ENCODE measurements at places on chromosomes 7 and 10.

DNA sequence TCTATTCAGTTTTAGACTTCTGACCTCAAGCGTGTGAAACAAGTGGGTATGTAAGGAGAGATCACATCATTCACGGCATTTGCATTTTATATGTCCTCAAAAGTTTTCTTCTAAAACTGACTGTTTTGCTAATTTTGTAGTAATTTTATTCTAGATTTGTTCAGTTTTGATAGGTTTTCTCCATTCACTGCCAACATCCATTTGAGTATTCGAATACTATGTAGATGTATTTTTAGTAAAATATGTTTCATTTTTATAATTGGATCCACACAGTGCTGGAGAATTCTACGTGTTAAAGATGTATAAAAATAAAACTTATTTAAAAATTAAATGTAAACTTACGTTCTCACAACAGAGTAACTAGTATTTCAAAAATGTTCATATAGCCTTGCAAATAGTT, 503.0 kb downstream of the CNTNAP2 start:
- DNase-seq: no peak

DNA sequence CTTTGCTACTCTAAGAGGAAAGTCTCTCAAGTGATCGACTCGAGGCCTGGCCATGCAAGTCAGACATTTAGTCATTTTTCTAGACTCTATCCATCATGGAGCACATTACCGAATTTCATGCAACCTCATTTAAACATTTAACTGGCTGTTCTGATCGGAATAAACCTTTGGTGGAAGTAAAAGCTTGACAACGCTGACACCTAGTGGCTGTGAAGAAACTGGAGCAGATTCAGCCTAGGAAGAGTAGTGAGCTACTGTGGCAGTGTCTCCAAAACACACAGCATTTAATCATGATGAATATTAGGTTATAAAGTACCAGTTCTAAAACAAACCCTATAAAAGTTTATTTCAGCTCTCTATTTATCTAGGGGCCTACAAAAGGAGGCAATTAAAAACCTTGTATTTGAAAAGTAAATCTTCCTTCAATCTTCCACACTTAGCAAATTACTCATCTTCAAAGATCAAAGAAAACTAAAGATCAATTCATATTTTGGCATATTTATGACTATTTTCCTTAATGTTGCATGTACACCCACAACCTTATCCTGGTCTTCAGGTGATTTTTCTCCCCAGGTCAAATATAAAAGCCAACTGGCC, 175.0 kb downstream of the CTNNA3 start:
- DNase-seq: no peak

- DNase-seq: no peak
These were observed 173.3 kb downstream of the ELFN1 start for GRCh38 chr7:1843271-1843861.

DNA sequence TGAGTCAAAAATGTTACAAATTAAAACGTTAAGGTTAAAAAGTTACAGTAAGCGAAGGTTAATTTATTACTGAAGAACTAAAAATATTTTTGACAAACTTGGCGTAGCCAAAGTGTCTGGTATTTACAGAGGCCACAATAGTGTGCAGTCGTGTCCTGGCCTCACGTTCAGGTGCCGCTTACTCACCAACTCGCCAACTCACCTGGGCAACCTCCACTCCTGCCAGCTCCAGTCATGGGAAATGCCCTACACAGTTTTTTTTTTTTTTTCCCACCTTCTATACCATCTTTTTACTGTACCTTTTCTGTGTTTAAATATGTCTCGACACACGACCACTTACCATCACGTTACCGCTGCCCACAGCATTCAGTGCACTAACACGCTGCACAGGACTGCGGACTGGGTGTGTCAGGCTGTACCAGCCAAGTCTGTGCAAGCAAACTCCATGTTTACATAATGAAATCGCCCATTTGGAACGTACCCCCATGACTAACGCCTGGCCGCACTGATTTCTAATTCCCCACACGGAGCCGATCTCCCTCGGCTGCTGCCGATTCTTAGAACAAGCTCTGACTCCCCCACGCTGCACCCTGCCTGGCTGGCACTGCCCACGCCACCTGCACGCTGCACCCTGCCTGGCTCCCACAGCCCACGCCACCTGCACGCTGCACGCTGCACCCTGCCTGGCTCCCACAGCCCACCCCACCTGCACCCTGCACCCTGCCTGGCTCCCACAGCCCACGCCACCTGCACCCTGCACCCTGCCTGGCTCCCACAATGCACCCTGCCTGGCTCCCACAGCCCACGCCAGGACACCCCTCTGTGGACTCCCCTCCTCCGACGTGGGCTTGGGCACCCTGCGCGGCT, 203.1 kb downstream of the ZMYND11 start:
- no peak for DNase-seq

GRCh38 chr10:2222631-2223030, 485.3 kb upstream of the ADARB2 start:
- DNase-seq: no peak

DNA sequence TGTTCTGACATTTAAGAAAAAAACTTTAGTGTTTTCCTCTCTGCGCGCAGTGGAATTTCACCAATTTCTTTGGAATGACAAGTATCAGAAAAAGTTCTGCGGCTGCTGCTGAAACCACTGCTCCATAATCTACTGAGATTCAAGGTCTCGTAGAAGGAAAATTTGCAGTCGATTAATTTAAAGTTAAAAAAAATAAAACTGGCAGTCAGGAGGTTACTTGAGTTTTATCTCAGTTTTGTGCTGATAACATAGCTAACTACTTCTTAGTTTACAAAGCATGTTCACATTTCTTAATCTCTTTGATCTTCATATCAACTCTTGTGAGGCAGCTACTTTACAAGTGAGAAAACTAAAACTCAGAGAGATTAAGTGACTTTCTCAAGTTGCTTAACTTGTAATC, 18.2 kb upstream of the CALD1 start:
- DNase-seq: no peak

DNA sequence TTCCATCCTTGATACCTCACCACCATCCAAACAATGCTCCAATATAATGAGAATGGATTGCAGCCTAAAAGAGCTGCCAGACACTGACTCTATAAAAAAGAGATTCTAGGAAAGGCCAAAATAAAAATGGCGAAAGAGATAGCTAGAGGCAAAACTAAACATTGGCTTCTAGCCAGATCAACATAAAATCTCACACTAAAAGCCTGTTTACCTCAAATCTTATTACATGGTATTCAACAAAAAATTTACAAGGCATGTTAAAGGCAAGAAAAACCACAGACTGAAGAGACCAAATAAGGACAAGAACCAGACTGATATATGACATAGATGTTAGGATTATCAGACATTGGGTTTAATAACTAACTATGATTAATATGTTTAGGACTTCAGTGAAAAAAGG, 1127.0 kb downstream of the DNAJB9 start:
- DNase-seq: no peak

DNA sequence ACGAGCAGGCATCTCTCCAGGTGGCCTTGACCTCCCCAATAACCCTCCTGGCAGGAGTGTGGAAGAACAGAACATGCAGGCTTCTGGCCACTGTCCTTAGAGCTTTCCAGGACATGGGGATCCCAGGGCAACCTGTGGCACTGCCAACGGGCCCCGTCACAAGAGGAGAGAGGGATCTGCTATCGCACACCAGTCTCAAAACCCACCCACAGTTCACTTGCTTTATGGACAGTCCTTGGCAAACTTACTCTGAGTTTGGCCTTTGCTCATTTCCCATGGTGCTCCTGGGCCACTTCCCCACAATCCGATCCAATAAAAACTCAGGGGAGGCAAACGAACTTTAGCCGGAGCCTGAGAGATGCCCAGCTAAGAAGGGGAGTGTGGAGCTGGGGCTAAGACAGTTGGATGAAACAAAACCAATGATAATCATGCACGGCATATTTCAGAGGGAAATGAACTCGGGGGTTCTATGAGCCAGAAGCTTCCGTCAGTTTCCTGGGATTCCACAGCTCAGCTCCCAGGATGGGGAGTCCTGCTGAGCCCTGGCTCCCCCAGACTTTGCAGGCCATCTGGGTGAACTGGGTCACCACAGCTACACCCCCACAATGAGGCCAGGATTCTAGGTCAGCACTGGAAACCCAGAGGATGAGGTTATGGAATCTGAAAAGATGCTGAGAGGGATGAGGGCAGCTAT, 158.4 kb downstream of the NEURL1 start:
- DNase-seq: no peak

DNA sequence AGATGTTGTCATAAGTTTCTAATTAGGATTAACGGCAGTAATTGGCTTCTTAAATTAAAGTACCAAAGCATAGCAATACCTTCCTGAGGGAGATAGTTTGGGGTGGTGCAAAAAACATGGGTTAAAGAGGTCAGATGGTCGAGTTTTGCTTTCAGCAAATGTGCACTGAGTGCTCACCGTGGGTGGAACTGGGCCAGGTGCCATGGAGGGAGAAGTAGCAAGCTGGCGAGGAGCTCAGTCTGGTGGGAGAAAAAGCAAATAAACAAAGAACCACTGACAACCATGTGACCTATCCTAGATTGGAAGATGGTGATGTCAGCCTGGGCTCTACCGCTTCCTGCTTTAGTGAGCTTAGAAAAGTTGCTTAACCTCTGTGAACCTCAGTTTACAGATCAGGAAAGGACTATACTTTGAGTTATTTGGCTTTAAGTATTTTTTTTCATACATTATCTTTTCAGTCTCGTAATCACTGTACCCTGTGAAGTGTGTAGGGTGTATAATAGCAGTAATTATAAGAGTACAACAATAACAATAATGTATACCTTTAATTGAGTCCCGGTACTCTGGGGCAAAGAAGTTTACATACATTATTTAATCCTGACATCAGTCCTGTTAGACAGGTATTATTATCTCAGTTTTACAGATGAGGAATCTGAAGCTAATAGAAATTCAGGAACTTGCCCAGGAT, 69.0 kb upstream of the PDCD4 start:
- no peak for DNase-seq

GRCh38 chr7:30178748-30179436, 44.1 kb downstream of the MTURN start:
- DNase-seq: no peak

DNA sequence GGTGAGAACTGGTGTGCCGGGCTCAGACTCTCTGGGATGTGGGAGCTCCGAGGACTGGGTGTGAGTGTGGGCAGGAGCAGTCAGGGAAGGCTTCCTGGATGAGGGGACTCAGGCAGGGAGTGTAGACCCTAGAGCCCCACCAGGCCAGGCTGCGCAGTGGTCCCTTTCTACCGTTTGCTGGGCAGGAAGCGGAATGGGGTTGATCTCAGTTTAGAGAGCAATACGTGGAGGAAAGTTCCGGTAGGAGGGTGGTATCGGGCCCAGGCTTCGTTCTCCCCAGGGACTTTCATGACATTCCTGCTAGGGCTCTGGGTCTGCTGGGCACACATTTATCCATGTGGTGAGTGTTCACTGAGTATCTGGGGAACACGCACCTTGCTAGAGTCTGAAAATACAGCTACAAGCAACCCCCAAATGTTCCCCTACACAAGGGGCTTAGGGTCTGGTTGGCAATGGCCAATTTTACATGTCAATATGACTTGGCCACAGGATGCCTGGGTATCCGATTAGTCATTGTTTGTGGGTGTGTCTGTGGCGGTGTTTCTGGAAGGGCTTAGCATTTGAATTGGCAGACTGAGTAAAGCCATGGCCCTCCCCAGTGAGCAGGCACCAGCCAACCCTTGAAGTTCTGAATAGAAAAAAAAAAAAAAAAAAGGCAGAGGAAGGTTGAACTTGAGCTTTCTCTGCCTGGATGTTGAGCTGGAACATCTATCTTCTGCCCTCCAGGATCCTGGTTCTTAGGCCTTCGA, 20.8 kb downstream of the GHRHR start:
- no peak for DNase-seq

- DNase-seq: no peak
These were observed 2.8 kb upstream of the CELF2 start for GRCh38 chr10:11014671-11015445.

GRCh38 chr10:86389441-86390193, 23.0 kb upstream of the GRID1 start:
- peak; percentile 83 for DNase-seq

GRCh38 chr7:122597277-122597676, 101.6 kb downstream of the RNF133 start:
- DNase-seq: no peak

GRCh38 chr7:126378642-126379041, 874.1 kb downstream of the GRM8 start:
- DNase-seq: no peak

Measured in esophagus muscularis mucosa (tissue), 4 donors.